ENCODE measurements at places on chromosomes 4 and X.

- DNase-seq, result peak; percentile 25
Observed at GRCh38 chr4:68655764-68656444, 14.5 kb downstream of the UGT2B15 start.

DNA sequence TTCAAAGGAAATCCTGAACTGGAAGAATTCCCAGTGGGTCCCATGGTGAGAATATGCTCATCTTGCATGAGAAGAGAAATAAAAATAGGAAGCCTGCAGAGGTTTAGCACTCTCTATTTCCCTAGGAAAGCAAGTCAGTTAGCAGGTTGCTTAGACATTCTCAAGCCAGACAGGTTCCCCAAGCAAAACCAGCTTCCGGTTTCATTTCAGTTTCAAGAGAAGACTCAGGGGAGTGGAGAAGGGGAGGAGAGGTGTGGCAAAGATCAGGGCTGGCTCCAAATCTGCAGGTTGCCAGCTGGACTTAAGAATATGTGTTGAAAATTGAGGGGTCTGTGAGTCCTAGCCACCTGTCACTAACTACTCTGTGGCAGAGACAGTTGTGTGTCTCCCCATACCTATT lies 107.5 kb downstream of the CLNK start:
- no peak for DNase-seq

- DNase-seq, result no peak
Observed at GRCh38 chr4:142532054-142532453, 314.0 kb downstream of the INPP4B start.

- DNase-seq, result peak; percentile 23
Observed at GRCh38 chr4:148216866-148217814, 225.1 kb downstream of the NR3C2 start.

DNA sequence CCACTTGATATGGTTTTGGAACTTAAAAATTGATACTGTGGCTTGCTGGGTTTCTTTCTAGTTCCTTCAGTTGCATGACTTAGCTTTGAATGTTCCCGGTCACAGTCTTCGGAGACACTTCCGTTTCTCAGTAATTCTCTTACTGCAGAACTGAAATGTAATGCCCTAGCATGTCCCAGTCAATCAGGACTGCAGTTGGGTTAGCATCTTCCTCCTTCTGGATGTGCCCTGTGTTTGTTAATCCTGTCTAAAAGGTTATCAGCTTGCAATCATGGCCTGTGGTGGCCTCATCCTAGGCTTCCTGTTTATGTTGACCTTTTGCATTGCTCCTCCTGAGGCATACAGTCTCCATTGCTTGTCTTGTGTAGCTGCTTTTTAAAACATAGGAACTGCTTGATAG lies 275.9 kb downstream of the ARHGAP10 start:
- DNase-seq, result no peak

- peak; percentile 5 for DNase-seq
Observed at GRCh38 chrX:9465380-9466123, 694 bp downstream of the TBL1X start.

- no peak for DNase-seq
Observed at GRCh38 chrX:95974890-95975289, 709.8 kb upstream of the DIAPH2 start.

DNA sequence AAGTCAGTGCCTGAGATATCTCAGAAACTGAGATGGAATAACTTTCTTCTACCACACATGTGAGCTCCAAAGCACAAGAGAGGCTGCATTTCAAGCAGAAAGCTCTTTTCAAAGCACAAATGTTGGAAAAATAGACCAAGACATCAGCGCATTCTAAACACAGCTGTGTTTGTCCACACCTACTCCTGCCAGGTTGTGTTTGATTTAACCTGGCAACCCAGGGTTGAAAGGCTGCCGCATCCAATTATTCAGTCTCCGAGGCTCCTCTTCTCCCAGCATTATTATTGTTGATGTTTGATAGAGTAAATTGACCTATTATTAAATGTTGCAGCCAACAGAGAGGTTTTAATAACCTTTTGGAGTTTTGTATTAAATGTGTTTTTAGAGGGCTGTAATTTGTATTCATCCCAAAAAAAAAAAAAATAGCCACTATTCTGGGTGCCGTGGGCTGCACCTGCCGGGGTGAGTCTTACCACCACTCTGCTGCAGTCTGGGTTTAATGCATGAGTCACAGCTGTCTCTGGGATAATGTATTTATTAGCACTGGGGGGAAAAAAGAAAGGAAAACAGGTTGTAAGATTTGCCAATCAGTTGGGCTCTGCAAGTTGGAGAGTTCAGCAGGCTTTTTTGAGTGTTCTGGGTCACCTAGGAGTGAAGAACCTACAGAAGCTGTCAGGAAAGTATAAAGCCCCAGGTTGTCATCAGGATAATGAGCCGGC lies 105.2 kb upstream of the NOCT start:
- peak; percentile 42 for DNase-seq

DNA sequence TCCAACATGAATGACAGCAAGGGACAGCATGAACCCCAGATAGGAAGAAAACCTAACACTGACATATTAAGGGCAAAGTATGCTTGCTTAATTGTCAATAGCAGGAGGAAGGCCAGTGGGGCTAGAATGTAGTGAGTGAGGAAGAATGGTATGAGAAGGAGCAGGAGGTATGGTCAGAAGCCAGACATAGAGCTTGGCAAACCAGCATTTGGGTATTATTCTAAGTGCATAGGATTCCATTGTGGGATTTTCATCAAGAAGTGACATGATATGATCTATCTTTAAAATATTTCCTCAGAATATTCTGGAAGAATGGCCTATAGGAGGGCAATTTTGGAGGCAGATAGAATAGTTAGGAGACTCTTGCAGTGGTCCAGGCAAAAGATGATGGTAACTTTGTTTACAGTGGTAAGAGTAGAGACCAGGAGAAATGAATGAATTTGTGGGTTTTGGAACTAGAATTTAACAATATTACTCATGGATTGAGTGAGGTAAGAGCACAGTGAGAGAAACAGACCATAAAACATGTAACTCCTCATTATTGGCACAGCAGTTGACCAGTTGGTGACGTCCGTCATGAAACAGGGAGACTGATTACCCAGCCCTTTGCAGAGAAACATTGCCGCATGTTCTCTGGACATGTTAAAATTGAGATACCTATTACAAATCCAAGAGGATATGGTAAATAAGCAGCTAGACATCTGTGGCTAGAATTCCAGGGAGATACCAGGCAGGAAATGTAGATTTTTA lies 246.5 kb upstream of the HS3ST1 start:
- DNase-seq, result no peak

GRCh38 chr4:82043809-82044137 lies 330.0 kb downstream of the HNRNPD start:
- DNase-seq, result no peak

DNA sequence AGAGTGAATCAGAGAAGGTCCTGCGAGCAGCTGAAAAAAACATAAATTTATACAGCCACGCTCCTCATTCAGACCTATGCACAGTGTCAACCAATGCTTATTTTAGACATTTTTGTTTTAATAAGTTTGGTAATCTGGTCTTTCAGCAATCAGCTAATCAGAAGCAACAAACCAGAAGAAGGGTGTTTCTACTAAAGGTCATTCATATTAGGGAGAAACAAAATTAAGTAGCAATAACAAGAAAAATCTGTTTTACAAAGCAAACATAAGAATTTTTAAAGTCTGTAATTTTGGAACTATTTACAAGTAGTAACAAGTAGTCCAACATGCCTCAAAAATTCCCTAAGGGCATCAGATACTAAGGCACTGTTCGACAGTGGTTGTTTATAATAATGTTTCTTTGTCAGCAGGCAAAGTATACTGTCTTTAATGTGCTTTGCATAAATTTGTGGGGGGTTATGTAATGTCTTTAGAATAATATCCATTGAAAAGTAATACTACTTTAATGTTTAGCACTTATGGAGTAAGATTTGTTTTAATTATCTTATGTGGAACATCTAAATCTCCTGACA lies 82.8 kb downstream of the PHOX2B start:
- no peak for DNase-seq

- DNase-seq, result no peak
Observed at GRCh38 chrX:47644557-47645091, 5.7 kb downstream of the ELK1 start.

DNA sequence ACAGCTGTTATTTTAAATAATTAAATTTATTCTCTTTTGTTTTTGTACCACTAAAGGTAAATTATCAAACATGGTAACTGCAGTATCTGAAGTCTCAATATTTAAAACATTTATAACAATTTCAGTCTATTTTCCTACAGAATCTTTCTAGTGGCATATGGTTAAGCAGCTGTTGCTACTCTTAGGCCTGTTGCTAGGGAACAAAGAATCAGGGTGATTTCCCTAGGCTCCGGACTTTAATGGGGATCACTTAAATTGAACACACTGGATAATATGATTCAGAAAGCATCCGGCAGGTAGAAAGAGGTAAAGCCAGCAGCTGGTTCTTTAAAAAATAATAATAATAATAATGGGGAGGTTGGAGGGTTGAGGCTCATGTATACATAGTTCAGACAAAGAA lies 17.6 kb downstream of the FBXO8 start:
- DNase-seq, result no peak

DNA sequence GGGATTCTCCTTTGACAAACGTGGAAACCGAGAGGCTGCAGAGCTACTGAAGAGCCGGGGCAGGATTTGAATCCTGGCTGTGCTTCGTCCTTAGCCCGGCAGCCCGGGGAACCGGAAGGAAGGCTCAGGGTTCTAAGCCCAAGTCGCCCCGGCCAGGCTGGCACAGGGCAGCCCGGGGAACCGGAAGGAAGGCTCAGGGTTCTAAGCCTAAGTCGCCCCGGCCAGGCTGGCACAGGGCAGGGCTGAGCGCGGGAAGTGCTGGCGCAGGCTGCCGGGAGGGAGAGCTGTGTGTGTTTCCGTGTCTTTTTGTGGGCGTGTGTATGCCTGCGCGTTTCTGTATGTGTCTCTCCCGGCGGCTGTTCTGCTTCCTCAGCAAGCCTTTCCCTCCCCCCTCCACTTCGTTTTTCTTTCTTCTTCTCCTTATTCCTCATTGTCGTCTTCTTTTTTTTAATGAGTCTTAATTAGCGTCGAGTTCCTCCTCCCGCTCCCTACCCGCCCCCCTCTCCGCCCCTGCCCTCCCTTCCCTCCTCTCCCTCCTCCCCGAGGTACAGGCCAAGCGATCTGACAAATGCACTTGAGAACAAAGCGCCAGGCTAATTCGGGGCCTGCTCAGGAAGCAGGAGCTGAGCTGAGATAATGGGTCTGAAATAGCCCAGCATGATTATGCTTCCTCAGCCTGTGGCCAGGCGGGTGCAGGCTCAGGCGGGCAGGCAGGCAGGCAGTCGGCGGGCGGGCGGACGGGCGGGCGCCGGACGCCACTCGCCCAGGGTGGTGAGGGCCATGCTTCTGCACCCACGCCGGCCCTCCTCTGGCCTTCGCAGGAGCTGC lies 65.9 kb downstream of the EFNB1 start:
- DNase-seq, result peak; percentile 65

- peak; percentile 72 for DNase-seq
Observed at GRCh38 chrX:112631892-112632291, 47.8 kb downstream of the LHFPL1 start.

DNA sequence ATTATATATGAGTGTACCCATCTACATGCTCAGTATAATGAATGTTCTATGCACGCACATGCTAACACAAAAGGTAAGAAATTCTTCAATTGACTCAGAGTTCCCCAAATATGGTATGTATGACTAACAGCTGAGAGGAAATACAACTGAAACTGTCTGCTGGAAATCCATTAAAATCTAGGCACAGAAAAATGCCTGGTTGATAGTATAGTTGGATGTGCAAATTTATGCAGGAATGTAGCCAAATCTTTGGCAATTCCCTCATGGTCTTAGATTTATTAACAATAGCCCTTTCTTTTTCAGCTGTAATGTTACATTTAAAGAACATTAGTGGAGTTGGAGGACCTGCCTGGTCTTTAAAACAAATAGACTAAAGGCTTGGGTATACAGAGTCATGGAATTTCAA lies 5.5 kb downstream of the CAMK2D start:
- DNase-seq, result no peak

- no peak for DNase-seq
Observed at GRCh38 chr4:100391086-100391485, 126.7 kb downstream of the EMCN start.

DNA sequence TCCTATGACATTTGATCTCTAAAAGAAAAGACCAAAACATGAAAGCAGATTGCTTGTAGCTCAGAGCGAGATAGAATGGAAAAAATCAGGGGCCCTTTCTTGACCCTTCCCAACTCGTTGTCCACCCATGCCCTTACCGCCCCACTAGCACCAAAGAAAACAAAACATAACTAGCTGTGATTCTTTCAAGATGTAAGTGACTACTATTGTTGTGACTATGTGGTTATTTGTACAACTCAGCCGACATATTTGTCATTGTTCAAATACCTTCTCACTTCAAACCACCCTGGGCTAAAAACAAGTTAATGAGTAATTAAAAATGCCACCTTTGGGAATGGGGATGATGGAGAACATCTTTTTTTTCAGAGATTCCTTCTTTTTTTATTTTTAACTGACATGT lies 171.2 kb upstream of the GPC4 start:
- DNase-seq, result peak; percentile 25

- no peak for DNase-seq
Observed at GRCh38 chr4:87120411-87121162, 99.8 kb downstream of the KLHL8 start.

DNA sequence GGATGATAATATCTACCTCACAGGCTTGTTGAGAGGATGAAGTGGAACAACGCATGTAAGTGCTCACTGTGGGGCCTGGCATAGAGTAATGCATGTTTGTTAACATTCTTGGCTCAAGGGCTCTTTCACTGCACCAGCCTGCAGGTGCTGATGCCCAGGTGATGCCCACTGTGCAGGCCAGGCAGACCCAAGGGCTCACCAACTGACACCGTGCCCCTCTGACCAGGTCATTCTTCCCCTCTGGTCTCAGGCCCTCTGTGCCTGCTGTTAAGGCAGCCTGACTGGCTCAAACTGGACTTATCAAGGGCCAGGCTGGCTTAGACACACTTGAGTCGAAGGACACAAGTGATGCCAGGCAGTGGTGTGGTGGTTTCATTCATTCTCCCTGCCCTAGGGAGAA lies 90.5 kb downstream of the PJA1 start:
- no peak for DNase-seq

GRCh38 chr4:85778632-85779131 lies 303.7 kb downstream of the ARHGAP24 start:
- no peak for DNase-seq

GRCh38 chr4:80713409-80713808 lies 317.1 kb upstream of the BMP3 start:
- no peak for DNase-seq

- no peak for DNase-seq
Observed at GRCh38 chr4:153296040-153296823, 48.3 kb upstream of the MND1 start.

GRCh38 chrX:39144956-39145355 lies 343.7 kb downstream of the MID1IP1 start:
- no peak for DNase-seq

- DNase-seq, result no peak
Observed at GRCh38 chr4:120870279-120870673, 52.2 kb downstream of the PRDM5 start.

DNA sequence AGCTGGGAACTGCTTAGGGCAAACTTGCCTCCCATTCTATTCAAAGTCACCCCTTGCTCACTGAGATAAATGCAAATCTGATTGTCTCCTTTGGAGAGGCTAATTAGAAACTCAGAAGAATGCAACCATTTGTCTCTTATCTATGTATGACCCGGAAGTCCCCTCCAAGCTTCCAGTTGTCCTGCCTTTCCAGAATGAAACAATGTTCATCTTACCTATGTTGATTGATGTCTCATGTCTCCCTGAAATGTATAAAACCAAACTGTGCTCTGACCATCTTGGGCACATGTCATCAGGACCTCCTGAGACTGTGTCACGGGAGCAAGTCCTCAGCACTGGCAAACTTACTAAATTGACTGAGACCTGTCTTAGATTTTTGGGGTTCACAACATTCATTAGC lies 37.1 kb upstream of the TMPRSS11E start:
- no peak for DNase-seq
